ENCODE measurements at places on chromosomes 6 and 20.

DNA sequence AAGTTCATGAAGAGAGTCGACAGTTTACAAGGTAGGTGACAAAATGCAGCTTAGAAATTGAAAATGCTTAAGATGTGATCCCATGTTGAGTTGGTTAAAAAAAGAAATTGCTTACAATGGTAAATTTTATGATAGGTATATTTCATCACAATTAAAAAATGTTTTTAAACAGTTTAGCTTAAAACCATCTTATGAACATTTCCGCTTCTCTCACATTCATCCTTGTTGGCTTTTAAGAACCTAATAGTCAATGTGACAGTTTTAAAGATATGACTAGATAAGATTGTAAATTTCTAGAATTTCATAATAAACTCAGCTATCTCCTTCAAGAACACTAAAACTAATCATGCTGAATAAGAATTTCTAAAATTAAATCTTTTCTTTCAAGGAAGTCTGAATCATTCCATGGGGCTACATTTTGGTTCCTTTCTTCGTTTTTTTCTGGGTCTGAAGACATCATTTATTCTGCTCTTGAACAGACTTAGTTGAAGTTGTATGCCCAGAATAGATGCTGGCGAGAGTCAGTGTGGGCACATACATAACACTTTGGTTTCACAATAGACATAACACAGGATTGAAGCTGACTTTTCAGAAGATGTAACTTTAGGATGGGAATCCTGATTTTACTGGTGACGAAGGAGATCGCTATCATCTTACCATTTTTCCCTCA is 35.9 kb upstream of the LTV1 start:
- peak; percentile 82 for DNase-seq

GRCh38 chr20:44470327-44470726 is 5.3 kb upstream of the TTPAL start:
- DNase-seq: no peak

GRCh38 chr6:132202574-132202973 is 198.7 kb downstream of the MOXD1 start:
- DNase-seq: no peak

DNA sequence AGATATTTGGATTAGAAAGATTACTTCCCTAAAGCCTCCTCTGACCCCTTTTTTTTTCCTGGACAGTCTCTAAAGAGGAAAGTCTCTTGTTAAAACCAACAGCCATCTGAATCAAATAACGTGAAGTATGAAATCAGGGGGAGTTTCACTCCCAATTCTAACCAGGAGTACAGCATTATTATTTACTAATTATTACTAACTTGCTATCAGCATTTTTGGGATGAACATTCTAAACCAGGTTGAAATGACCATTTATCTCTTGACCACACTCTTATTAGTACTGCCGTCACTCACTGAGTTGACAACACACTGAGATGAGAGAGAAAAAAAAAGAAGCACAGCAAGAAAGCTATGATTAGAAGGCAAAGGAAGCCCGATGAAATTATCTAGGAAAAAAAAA is 114.4 kb upstream of the BCLAF1 start:
- no peak for DNase-seq

DNA sequence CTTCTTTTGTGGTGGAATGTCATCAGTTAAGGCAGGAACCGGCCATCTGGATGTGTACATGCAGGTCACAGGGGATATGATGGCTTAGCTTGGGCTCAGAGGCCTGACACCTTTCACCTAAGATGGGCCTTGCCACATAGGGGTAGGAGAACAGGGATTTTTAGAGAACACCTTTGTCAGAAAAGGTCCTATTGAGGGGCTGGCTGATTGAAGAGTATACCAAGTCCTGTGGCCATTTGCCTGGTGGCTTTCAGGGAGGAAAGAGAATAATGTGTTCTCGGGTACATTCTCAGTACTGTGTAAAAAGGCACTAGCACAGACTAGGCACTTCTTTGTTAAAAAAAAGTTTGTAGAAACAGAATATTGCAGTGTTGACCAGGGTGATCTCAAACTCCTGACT is 26.4 kb downstream of the GMPR start:
- DNase-seq: no peak

GRCh38 chr6:160088069-160088783 is 33.4 kb upstream of the SLC22A1 start:
- DNase-seq: peak; percentile 19
